ENCODE measurements at places on chromosomes 7 and 10.

GRCh38 chr7:33601884-33602283, 303.5 kb upstream of the BMPER start:
- DNase-seq, result no peak

- no peak for DNase-seq
Measured at GRCh38 chr7:136312592-136312991, 335.4 kb upstream of the MTPN start.

DNA sequence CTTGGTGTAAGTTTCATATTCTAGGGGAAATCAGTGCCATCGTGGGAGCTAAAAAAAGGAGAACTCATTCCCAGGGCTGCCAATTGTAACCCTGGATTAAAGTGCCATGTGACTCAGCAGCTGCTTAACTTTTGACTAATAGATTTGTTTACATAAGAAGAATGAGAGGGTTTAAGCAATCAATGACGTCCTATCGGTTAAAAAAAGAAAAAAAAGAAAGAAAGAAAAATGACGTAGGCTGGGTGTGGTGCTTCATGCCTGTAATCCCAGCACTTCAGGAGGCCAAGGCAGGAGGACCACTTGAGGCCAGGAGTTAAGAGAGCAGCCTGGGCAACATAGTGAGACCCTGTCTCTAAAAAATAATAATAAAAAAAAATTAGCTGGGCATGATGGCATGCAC, 116.2 kb upstream of the AFAP1L2 start:
- DNase-seq, result peak; percentile 67

DNA sequence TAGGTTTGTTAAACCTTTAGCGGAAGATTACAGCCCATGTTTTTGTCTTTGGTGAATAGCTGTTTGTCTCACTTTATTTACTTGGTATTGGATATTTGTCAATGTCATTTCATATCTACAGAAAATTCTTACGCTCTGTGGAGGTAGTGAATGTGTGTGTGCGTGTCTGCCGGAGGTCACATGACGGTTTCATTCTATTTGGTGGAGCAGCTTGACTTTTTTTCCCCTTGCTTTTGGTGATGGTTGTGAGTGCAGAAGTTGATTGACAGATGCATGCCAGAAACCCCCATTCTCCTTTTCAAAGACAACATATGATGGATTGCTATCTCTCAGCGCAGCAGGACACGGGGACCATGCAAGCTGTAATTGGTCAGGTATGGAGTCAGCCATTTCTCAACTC, at the start of gene POU6F2:
TSS of gene POU6F2 (plus strand) at position 225 of the 400 bp plus-strand sequence. CDS start at position 270, 45 bp downstream.
- DNase-seq, result no peak

- DNase-seq, result no peak
Measured at GRCh38 chr10:68992636-68993440, 4.2 kb downstream of the KIFBP start.

DNA sequence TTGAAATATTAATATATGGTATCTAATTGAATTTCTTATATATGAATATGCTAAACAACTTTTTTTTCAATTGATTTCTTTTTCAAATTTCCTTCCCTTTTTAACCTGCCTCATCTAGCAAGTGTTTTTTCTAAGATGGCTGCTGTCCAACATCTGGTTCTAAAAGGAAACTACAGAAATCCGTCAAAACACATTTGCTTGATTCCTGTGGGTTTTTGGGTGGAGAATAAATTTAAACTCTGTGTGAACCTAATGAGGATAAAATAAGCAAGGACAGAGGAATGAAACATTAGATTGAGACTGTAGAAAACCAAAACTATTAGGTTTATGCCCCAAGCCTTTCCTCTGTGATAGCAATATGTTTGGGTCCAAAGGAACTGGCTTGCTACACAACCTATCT, 75.5 kb upstream of the STARD3NL start:
- DNase-seq, result no peak

DNA sequence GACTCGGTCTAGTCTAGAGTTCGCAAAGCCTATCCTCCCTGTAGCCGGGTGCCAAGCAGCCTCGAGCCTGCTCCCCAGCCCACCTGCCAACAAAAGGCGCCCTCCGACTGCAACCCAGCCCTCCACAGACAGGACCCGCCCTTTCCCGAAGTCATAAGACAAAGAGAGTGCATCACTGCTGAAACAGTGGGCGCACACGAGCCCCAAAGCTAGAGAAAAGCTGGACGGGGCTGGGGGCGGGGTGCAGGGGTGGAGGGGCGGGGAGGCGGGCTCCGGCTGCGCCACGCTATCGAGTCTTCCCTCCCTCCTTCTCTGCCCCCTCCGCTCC, 622 bp upstream of the COL1A2 start:
- no peak for DNase-seq

GRCh38 chr10:58791137-58791536, 278.5 kb downstream of the BICC1 start:
- no peak for DNase-seq

Data from LoVo (cell line).